ENCODE measurements at places on chromosomes 2 and 18. TPM values are rescaled to one million over a fixed set of nuclear protein-coding genes. Genes with fewer than 3 reads are reported as not detected.

The MAP3K19 gene
- total RNA-seq, result not detected

The CHRNA1 gene
- total RNA-seq, result 0.33 TPM

The TMEM163 gene
- total RNA-seq, result not detected

The NGEF gene
- under 0.01 TPM for total RNA-seq

The PPP1R1C gene
- total RNA-seq, result 0.50 TPM

The STK17B gene
- total RNA-seq, result 43.1 TPM

The TCF7L1 gene
- 0.83 TPM for total RNA-seq

The CNTNAP5 gene
- total RNA-seq, result not detected

The SCN3A gene
- 0.33 TPM for total RNA-seq

The SOS1 gene
- 27.6 TPM for total RNA-seq

The NFU1 gene
- 57.3 TPM for total RNA-seq

The UGT1A5 gene
- not detected for total RNA-seq

The EIF2AK2 gene
- 32.0 TPM for total RNA-seq

The NTSR2 gene
- under 0.01 TPM for total RNA-seq

The CGREF1 gene
- total RNA-seq, result 10.0 TPM

The RESP18 gene
- total RNA-seq, result not detected

The HOXD10 gene
- not detected for total RNA-seq

The TTC31 gene
- 10.7 TPM for total RNA-seq

The KCNE4 gene
- total RNA-seq, result 11.0 TPM

The RAX gene
- total RNA-seq, result not detected

The FAM161A gene
- 2.6 TPM for total RNA-seq

The TMEM127 gene
- 15.2 TPM for total RNA-seq

The DNAH7 gene
- total RNA-seq, result 0.99 TPM

The POTEJ gene
- not detected for total RNA-seq

The TPRKB gene
- 16.5 TPM for total RNA-seq

The TRAPPC12 gene
- total RNA-seq, result 53.2 TPM

The GCA gene
- 10.3 TPM for total RNA-seq

The DCDC2C gene
- total RNA-seq, result not detected

The PJVK gene
- total RNA-seq, result 4.3 TPM

The MROH2A gene
- total RNA-seq, result not detected

The SERPINB7 gene
- 3.0 TPM for total RNA-seq

The CDH2 gene
- 2.0 TPM for total RNA-seq

The LIPG gene
- total RNA-seq, result 0.50 TPM

The PSMG2 gene
- total RNA-seq, result 74.5 TPM

The CTDP1 gene
- 20.5 TPM for total RNA-seq

The C2orf66 gene
- total RNA-seq, result 0.26 TPM

The ACKR3 gene
- 0.17 TPM for total RNA-seq

The INHA gene
- total RNA-seq, result 0.26 TPM

The TOGARAM2 gene
- total RNA-seq, result 0.26 TPM

The ALLC gene
- not detected for total RNA-seq

All from fibroblast of lung (primary cell).